NCI-H446 (cell line): ENCODE measurements at places on chromosomes 2 and 18.

- no peak for DNase-seq
Observed at GRCh38 chr2:241207151-241207550, 18.7 kb downstream of the ANO7 start.

GRCh38 chr18:8778386-8778785 lies 73.0 kb downstream of the MTCL1 start:
- no peak for DNase-seq

DNA sequence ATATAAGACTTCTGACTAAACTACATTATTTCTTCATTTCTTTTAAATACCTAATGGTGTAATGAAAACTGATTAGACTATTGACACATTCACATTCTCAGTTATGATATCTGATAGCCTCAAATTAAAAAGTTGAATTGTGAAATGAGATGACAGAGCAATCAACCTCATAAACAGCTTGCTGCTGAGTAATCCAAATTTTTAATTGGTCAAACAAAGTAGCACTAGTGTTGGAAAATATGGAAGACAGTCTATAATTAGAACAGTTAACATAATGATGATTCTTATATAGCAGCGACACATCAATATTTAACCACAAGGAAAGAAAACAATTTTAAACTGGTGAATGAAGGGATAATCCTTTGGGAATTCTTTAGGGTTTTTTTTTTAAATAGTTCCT lies 91.9 kb upstream of the LRP1B start:
- DNase-seq = peak; percentile 46

GRCh38 chr2:17752246-17752645 lies 1.4 kb downstream of the SMC6 start:
- DNase-seq = no peak

DNA sequence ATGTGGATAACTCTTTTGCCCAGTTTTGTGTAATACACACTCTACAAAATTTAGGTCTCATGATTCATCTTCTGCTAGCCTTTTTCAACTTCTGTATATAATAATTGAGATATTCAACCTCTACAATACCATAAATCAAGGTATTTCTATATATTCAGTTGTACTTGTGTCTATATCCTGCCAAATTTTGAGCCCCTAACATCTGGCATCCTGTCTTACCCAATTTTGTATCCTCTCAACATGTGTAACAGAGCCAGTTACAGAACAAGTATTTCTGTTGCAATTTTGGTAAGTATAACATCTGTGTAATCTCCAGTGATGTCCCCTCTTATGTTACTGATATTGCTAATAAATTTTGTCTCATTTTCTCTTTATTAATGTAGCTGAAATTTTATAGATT lies 145.8 kb downstream of the TRIB2 start:
- DNase-seq = no peak

DNA sequence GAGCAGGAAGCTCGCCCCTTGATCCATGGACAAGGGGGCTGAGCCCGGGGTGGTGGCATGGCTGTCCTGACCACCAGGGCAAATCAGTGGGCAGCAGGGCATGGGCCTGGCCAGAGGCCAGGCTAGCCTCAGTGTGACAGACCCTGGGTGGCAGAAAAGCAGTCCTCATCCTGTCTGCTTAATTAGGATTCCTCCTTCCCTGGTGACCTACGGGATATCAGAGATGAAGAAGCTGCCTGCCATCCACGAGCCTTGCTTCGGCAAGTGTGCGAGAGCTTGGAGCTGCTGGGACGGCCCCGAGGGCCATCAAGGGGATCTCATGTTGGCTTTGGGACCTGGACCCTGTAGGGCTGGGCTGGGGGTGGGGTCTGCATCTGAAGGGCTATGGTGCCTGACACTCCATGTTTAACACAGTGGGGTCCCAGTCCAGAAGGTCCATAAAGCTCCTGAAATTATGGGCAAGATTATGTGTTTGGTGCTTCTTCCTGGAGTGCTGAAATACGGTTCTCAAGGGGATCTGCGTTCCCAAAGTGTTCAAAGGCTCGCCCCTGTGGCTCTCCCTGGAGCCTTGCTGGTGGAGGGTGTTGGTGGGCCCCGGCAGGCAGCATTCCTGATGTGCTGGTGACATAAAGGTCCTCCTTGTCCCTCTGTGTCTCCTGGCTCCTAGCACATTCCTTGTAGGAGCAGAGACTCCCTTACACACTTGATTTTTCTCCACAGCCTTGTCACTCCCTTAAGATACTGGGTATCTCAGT lies 52.6 kb downstream of the KCNIP3 start:
- DNase-seq = no peak

DNA sequence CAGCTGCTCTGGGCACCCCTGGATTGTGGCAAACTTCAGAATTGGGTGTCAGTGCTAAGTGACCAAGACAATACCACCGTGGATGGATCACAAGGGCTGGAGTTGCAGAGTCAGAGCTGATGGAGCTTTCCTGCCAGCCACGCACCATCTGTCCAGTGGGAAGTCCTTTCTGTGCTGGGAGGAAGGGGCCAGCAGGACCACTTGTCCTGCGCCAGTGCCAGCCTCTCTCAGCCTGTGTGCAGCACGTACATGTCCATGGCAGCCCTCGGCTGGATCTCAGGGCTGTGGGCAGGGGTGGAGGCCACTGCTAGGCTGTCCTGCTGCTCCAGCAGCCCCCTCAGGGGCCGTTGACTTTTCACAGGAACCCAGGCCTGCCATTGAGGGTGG lies 33.3 kb downstream of the RAB31 start:
- peak; percentile 5 for DNase-seq

GRCh38 chr2:116510117-116510671 lies 1304.3 kb upstream of the DDX18 start:
- DNase-seq = peak; percentile 4

GRCh38 chr18:7896161-7896560 lies 329.0 kb downstream of the PTPRM start:
- no peak for DNase-seq

DNA sequence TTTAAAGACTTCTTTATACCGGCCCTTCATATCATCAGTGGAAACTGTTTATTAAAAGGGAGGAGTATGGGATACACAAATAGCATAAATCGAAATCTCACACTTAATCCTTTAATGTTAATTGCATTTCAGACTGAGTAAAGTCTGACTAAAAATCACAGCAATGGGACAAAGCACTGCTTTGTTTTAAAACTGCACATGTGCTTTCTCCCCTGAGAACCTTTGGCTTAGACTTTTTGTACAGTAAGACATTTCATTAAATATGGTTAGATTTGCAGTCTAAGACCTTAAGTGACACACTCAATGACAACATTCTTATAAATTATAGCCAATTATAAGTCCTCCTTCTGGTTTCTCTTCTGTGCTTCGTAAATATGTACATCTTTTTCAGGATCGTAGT lies 12.5 kb downstream of the METTL21A start:
- DNase-seq = no peak
